ENCODE measurements at places on chromosomes 2 and 18.

DNA sequence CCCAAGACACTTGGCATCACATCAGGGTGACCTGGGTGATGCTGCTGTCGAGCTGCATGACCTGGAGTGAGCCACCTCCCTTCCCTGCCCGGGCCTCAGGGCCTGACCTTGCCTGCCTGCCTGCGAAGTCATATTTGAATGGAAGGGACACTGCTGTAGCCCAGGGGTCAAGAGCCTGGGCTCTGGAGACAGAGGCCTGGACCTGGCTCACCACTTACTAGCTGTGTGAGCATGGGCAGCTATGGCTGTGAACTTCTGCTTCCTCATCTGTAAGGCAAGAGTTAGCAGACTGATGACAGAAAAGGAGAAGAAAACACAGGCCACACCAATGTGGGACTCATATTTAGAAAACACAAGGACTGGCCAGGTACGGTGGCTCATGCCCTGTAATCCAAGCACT lies 118.7 kb downstream of the ZFP36L2 start:
- no peak for DNase-seq

DNA sequence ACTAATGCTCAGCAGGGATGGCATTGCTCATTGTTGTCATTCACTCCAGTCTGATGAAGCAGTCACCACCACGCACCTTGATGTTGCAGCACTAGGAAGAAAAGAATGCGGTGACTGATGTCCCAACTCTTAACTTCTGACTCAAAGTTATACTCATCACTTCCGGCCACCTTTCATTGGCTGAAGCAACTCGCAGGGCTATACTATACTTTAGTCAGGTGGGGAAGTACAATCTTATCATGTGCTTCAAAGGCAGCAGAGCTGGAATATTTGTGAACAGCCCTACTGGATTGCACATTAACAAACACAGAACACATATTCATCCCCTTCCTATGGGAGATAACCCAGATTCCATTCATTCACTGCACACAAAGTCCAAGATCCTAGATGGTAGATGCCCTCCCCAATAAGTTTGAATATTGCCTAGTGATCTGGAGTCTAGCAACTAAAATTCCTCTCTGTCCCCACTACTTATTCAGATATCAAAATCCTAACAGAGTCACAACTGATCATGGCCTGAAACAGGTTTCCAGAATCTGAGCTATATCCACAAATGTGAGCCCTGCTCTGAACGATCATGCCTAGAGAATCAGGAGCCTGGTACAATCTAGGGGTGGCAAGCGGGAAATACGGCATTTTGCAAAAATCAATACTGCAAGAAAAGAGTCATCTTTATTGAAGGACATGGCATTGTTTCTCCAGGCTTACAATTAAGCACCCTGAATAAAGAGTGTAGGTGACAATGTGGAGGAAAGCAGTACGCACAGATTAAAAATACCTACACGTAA lies 3.4 kb upstream of the SPATS2L start:
- DNase-seq: no peak

DNA sequence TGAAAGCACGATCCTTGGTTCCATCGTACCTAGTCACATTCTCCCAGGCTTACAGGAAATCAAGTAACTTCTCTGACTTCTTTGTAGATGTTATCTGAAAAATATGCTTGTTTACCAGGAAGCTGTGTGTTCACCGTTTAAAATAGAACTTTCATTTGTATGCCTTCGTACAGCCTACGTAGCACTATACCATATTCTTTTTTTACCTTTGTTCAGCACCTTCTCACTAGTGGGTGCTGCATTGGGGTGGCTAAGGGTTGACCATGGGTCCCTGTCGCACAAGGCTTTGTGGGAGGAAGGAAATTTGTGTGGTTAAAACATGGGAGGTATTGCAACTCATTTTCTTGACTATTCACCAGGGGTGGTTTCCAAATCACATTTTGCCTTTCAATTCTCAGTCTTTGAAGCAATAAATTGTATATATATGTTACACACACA lies 16.6 kb downstream of the MALT1 start:
- DNase-seq: peak; percentile 86

DNA sequence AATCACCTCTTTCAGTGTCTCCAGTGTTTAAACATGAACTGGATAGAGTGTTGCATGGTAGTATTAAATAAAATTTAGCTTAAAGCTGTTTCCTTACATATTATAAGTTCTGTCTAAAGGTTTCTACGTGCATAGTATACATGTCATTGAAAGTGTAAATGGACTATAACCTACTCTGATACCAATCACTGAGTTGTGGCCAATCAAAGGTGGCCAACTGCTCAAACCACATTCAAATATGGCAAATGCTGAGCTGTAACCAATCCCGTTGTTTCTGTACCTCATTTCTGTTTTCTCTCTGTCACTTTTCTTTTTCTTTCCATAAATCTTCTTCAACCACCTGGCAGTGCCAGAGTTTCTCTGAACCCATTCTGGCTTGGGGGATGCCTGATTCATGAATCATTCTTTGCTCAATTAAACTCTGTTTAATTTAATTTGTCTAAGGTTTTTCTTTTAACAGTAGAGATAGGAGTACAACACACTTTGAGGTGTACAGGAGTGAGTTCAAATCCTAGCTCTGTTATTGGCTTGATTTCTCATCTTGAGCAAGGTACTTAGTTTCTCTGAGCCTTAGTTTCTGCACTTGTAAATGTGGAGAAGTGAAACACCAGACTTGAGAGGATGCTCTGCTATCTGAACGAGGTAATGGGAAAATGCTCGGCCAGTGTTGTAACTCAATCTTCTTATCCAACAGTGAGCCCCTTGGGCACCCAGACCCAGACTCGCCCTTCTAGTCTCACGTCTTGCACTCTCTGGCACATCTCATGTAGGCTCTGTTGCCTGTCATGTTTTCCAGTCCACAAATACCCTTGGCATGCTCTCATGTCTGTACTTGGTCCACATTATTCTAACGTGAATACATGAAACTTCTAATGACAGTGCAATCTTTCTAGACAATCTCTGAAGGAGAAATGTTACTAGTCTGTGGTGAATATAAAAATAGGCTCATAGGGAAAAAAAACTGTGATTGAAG lies 228.0 kb downstream of the PIK3C3 start:
- no peak for DNase-seq

DNA sequence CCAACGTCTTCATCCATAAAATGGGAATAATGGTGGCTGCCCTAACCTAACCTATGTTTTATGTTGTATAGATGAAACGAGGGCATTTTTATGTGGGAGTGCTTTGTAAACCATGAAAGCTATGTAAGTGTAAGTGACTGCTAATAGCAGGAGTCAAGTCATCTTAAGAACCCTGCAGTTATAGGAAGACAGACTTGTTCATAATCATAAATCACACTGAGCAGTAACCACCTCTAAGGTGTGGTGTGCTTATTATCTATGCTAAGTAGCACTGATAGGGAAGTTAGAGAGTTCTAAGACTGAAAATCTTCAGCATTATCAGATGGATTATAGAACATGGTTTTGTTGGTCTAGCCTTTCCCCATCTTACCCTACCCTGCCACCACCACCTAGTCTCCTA lies 24.2 kb upstream of the NRP2 start:
- DNase-seq: no peak

DNA sequence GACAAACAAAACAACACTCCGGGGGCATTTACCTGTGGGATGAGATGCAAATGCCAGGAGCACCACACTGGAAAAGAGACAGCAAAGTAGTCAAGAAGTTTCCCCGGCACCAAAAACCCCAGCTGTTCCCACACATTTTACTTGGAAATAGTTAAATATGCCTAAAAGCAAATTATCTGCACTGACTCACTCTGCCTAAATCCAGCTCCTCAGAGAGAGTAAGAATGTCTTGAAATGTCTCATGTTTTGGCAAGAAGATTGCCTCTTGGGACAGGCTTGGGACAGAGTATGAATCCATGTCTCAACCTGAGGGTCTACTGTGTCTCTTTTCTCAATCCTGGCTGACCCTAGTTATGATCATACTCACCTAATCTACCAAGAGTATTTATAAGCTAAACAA lies 87.5 kb upstream of the RIOK3 start:
- no peak for DNase-seq

DNA sequence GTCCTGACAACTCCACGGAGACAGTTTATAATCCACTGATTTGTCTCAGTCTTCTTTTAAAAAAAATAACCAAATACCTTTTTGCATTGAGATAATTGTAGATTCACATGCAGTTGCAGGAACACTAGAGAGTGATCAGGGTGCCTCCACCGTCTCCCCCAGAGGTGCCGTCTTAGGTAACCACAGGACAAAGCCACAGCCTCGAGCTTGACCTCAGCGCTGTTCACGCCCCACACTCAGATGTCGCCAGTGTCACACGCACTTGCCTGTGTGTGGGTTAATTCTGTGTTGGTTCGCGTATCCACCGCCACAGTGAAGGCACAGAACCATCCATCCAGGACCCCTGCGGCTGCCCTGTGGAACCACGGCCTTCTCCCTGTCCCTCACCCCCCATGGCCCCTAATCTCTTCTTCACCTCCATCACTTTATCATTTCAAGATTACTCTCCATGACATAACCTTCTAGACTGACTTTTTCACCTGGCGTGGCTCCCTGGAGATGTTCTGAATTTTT lies 295.0 kb upstream of the HDAC4 start:
- no peak for DNase-seq

DNA sequence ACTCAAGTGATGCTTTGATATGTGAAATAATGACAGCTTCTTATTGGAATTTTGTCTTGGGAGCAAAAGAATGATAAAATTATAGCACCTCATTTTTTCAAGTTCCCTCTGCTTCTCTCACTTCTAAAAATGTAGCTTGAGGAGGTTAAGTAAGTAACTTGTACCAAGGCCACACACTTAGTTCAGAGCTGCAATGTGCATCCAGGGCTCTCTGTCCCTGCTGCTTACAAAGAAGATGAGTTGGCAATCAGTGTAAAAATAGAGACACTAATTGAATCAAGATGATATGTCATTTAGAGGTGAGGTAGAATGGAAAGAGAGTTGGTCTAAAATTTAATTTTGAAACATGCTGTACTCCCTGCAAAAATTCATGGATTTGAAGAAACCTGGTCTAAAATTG lies 312.0 kb upstream of the TNP1 start:
- DNase-seq: no peak

DNA sequence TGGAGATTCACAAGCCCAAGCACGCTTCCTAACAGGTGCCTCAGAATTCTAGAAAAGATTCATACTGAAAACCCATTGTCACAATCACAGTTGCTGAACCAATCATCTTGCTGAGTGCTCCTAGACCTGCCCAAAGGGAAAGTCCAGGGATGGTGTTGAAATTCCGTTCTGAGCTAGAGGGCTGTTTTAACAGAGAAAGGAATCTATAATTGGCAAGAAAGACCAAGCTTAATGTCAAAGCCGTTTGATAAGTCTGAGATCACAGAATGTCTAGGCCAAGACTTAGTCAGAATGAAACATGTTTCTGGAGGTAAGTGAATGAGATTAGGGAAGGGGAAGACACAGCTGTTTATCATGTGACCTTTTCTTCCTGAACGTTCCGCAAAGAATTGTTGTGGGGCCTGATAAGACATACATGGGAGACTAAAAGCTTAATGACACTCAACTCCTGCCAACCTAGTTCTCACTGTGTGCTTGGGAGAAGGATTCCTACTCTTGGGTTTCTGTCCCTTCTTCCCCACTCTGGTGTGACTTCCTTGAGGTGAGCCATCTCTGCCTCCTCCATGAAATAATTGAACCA lies 27.5 kb downstream of the PMAIP1 start:
- DNase-seq: no peak

- no peak for DNase-seq
Measured at GRCh38 chr2:145049475-145049874, 529.6 kb upstream of the ZEB2 start.

DNA sequence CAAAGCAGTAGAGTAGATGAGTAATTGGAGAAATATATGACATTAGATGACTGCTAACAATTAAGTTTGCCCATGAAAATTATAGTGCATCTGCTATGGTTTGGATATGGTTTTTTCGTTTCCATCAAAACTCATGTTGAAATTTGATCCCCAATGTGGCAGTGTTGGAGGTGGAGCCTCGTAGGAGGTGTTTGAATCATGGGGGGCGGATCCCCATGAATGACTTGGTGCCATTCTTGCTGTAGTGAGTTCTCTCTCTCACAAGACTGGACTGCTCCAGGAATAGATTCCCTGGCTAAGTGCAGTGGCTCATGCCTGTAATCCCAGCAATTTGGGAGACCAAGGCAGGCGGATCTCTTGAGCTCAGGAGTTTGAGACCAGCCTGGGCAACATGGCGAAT lies 9.7 kb upstream of the CUL3 start:
- DNase-seq: no peak

- DNase-seq: no peak
Measured at GRCh38 chr2:6580982-6581381, 284.7 kb downstream of the CMPK2 start.

DNA sequence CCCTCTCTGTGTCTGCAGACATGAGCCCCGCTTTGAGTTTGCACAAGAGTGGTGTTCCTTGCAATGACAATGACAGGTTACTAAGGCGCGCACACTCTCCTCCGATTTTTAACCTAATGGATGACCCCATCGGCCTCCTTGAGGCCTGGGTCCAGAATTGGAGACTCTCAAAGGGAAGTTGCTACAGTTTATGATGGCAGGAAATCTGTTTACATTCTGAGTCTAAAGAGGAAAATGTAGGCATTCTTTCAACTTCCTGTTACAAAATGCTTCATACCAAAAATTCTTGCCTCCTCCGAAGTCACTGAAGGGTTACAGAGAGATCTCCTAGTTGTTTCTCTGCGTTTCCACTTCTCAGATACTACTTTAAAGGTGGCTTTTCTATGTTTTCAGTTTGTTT lies 225.3 kb upstream of the AGAP1 start:
- DNase-seq: no peak

- no peak for DNase-seq
Measured at GRCh38 chr2:43372416-43373081, 146.1 kb upstream of the ZFP36L2 start.

DNA sequence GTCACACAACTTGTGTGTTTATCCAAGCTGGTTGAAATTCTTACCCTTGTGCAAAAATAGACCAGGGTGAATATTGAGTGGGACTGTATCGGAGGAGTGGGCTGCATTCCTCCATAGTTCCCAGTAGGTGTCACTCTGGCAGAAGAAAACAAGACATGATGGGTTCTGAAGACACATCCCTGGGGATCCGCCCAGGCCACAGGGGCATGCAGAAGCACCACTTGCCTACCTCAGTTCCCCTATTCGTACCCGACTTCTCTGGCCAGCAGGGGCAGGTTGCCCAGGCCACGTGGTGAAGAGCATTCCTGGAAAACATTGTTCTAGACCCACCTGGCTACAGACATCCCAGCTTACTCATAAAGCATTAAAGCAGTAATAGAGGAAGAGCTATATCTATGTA lies 168.2 kb downstream of the FAM210A start:
- DNase-seq: peak; percentile 37

GRCh38 chr2:4370422-4371090 lies 667.2 kb downstream of the DCDC2C start:
- DNase-seq: no peak
